ENCODE measurements at places on chromosomes 1 and 21.

DNA sequence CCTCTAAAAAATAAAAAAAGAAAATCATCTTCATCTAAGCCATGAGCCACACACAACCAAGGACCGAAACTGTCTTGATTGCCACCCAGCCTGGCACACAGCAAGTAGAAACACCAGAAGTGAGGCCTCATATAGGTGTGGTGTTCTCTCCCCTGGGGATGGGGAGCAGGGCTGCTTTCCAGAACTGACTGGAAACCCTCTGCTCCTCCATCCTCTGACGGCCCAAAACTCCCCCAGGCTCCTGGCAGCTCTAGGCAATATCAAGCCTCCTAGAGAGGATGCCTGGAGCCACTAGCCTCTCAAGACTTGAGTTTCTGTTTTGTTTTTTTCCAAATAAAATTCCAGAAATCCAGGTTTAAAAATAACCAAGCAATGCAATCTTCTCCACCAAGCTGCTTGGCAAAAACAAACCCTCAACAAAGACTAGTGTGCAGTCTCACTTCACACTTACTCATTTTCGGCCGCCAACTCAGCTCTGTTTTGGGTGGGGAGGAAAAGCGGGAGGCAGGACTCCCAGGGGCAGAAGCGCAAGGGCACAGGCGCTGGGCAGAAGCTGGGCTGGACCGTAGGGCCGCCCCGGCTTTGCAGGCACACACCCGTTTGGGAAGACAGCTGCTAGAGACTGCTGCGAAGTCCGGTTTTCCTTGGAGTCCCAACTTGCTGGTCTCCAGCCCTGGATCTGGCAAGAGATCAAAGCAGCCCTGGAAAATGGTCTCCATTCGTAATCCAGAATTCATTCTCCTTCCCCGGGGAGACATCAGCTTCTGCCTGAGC is 78.2 kb upstream of the CAPZB start:
- DNase-seq = no peak

GRCh38 chr1:211604548-211604947 is 25.6 kb upstream of the SLC30A1 start:
- DNase-seq = no peak

GRCh38 chr21:31268090-31268489 is 76.0 kb downstream of the TIAM1 start:
- no peak for DNase-seq

GRCh38 chr1:173314656-173315055 is 107.5 kb upstream of the TNFSF4 start:
- no peak for DNase-seq

- DNase-seq = no peak
Measured at GRCh38 chr1:221777431-221778072, 35.7 kb upstream of the DUSP10 start.

GRCh38 chr1:215895276-215895675 is 328.2 kb downstream of the KCTD3 start:
- DNase-seq = no peak

DNA sequence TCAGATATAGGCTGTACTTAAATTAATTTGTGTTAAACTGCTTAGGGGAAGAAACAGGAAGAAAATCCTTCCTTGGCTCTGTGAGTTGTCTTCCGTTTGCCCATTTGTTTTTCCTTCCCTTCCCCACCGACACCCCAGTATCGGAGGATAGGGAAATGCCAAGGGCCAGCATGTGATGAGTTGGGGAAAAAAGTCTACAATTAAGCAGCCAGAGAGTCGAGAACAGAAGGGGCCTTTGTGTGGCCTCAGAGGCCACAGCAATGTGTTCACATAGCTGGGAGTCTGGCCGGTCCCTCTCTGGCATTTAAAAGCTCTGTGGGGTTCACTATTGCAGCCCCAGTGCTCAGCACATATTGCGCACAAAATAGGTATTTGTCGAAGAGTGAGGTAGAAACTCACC is 489.3 kb downstream of the MATN1 start:
- no peak for DNase-seq

GRCh38 chr1:43573066-43573800 is 42.5 kb downstream of the PTPRF start:
- DNase-seq = no peak

DNA sequence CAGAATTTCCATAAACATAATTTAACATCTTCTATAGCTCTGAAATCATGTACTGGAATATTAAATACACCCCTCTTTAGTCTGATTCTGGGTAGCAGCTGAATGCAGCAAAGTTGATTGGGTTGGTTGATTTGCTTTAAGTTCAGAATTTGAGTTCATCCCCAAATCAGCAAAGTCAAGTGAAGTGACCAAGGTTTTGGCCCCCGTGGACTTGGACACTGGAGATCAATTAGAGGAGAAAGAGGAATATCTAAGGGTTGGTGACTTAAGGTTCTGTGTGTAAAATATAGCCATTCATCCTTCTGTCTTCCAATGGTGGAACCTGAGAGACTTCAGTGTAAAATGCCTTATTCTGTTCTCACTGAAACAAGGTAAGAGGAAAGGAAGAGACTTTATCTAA is at the start of gene OR2L13:
OR2L13 (plus strand) TSS at position 301 of the 400 bp plus-strand sequence. CDS start 4,192 bp downstream, outside the sequence.
- DNase-seq = no peak

DNA sequence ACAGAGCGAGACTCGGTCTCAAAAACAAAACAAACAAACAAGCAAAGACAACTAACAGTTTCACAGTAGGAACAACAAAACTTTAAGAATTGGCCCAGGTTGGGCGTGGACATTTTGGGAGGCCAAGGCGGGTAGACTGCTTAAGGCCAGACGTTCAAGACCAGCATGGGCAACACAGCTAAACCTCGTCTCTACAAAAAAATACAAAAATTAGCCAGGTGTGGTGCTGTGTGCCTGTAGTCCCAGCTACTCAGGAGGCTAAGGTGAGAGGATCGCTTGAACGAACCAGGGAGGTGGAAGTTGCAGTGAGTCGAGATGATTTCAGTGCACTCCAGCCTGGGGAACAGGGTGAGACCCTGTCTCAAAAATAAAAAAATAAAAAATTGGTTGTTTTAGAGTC is 13.5 kb downstream of the GTF2B start:
- no peak for DNase-seq

DNA sequence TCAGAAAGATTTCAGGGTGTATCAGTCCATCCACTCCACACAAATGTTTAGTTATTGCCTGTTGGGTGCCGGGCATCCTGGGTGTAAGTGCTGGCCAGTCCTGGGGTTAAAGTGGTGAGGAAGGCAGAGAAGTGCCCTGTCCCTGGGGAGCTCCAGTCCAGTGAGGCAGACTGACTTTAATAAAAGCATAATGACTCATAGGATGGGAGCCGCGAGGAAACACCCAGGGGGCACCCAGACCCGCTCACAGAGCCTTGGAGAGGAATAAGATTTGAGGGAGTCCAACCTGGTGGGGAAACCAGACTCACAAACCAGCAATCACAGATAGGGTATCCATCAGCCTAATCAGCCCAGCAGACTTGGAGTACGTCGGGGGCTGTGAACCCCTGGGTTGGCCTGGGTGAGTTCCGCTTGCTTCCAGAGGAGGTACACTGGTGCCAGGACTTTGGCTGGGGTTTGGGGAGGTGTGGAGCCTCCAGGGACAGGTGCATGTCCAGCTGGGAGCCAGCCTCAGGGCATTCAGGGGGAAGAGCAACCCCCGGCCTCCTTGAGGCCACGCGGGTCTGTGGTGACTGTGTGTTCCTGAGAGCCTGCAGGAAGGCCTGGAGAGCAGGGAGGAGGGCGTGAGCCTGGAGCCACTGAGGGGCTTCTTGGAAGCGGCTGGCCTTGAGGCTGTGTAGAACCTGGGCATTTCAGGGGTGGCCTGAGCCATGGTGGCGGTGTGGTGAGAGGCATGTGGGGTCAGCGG is 3.7 kb downstream of the PEAR1 start:
- no peak for DNase-seq

DNA sequence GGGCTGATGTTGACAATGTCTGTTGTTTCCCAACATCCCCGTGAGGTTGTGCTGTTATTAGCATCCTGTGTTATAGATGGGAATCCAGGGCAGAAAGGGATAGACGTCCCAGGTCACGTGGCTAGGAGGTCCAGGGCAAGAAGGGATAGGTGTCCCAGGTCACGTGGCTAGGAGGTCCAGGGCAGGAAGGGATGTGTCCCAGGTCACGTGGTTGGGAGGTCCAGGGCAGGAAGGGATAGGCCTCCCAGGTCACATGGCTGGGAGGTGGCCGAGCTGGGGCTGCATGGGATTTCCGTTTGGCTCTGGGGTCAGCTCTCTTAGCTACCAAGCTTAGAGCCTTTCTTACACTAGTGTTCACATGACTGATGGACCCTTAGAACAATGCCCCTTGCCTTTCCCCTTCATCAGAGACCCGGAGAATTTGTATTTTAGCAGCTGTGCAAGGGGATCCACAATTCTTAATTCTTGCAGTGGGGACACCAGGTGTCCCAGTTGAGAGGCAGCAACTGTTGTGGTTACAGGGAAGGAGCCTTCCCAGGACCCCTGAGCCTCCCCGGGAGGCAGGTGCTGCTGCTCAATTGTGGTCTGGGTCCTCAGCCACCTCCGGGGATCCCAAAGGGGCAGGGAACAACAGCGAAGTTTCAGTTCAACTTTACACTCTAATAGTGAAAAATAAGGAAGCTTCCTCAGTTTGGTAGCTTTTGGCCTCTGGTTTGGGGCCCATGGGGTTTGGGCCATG is 69.2 kb downstream of the UMODL1 start:
- no peak for DNase-seq

- no peak for DNase-seq
Measured at GRCh38 chr21:24420689-24421088, 1186.6 kb downstream of the MRPL39 start.

DNA sequence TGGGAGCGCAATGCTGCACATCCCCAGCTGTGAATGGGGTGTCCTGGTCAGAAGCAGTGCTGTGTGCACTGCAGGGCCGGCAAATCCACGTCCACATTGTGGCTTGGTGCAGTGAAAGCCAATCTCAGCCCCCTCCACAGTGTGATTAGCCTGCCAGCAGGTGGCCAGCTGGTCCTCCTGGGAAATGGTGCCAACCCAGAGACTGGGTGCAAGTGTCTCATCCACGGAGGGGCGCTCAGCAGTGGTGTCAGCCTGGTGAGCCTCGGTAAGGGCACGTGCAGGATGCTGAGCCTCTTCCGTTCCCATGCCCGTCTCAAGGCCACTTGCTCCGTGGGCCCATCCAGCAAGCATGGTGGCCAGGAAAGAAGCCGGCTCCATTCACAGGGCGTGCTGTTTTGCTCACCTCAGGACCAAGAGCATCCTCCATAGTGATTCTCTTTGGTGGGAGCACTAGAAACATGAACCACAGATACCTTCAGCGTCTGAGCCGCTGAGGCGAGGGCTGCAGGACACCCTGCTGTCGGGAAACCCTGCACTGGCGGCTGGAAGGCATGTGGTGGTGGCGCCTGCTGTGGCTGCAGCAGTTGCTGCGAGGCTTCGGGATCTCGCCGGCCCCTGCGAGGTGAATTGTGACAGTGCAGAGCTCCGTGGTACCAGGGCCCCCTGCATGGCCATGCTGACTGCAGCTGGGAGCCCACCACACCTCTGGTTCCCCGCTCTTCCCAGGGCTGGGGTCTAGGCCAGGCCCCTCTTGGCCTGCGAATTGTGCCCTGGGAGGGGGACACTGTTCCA is 2.0 kb upstream of the SMYD3 start:
- DNase-seq = no peak

GRCh38 chr1:25973610-25974321 is 24.1 kb downstream of the PAFAH2 start:
- DNase-seq = no peak

DNA sequence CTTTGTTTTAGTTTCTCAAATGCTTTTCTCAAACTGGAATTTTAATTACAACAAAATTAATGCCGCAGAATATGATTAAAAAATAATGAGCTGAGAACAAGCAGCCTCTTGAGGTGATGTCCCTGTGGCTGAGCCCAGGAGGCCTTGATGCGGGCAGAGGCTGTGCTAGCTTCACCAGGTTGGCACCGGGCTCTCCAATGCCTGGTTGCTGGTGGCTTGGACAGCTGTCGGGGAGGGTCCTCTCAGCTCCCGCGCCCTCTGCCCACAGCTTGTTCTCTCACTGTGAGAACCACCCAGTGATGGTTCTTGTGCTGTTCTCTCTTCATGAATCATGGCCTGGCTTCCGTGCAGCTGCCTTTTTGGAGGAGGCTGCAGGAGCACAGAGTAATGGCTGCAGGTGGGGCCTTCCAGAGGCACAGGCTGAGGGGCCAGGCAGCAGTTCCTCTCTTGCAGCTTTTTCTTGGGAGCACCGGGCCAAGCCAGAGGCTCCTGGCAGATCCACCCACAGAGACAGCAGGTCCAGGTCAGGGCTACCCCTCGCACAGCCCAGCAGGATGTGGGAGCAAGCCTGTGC is 156.3 kb downstream of the PCBP3 start:
- no peak for DNase-seq

DNA sequence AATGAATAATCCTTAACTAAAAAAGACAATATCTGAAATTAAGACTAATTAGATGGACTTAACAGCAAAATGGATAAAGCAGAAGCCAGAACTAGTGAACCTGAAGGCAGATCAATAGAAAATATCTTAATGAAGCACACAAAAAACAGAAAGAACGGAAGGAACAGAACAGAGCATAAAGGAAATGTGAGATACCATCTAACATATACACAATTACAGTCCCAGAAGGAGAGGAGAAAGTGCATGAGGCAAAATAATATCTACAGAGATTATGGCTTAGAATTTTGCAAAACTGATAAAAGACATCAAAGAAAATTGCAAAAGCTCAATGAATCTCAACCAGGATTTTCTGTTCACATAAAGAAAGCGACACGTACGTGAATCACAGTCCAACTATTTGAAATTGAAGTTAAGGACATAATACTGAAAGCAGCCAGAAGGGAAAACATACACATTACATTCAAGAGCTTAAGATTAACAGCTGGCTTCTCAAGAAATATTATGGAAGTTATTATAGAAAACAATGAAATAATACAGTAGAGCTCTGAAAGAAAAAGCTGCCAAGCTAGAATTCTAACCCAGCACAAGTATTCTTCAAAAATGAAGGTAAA is 182.0 kb downstream of the CDC42BPA start:
- DNase-seq = no peak

- DNase-seq = no peak
Measured at GRCh38 chr1:46595127-46595526, 8.9 kb downstream of the MKNK1 start.

DNA sequence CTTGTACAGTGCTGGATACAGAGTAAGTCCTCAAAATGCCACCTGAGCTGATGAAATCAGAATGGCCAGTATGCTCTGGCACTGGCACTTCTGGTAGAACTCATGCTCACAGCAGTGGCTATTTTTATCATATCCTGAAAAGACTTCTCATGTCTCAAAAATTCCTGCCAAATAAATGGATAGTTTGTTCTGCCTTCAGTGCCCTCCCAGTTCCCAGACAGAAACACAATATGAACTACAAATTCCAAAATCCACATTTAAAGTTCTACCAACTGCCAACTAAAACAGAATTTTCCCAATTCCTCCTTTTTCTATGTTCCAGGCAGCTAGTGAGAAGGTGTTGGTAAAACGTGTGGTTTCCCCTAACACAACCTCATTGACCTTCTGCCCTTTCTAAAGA is 51.4 kb upstream of the RGS1 start:
- DNase-seq = no peak

GRCh38 chr1:94126651-94127050 is 5.7 kb upstream of the ABCA4 start:
- DNase-seq = no peak

Data from DMS 273 treated with DMSO at 0.1 percent for 48 hours (cell line).